ENCODE measurements at places on chromosomes 11 and 22.

DNA sequence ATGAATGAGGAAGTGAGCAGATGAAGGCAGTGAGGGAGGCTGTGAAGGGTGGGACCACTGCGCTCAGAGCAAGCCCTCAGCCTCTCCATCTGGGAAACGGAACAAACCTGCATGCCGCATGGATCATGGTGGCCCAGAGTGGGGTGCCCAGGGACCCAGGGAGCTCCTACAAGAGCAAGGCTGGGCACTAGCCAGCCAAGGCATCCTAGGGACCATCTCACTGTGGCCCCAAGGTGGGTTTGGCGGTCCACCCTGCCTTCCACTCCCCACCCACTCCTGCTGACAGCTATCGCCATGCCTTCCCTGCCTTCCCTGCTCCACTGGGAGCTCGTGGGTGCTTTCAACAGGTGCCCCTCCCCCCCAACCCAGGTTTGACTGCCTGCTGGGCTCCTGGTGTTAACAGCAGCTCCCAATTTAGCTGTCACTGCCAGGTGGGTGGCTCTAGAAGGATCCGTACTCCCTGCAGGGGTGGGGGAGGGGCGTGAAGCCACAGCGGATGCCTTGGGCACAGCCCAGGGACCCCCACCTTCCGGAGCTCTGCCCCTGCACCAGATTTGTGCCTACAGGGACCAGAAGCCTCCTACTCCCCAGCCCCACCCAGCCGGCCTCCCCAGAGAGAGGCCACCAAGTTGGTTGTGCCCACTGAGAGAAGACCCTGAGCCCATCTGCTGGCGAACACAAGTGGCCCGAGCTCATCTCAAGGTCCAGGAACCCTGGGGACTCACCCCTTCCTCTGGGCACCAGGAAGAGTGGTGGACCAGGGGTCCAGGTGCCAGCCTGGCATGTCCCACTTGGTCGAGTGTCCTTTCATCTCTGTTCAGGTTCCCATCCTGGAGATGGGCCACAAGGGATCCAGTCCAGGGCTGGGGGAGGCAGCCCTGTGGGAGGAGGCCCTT, 29.7 kb upstream of the PRODH start:
- no peak for DNase-seq

GRCh38 chr11:128624269-128625175, 37.2 kb upstream of the ETS1 start:
- DNase-seq: peak; percentile 39

GRCh38 chr11:80109031-80109430, 668.2 kb upstream of the TENM4 start:
- DNase-seq: no peak

GRCh38 chr11:83157594-83158356, 844 bp downstream of the PCF11 start:
- DNase-seq: peak; percentile 91

- no peak for DNase-seq
These were observed 141.2 kb downstream of the MIAT start for GRCh38 chr22:26798462-26799065.

DNA sequence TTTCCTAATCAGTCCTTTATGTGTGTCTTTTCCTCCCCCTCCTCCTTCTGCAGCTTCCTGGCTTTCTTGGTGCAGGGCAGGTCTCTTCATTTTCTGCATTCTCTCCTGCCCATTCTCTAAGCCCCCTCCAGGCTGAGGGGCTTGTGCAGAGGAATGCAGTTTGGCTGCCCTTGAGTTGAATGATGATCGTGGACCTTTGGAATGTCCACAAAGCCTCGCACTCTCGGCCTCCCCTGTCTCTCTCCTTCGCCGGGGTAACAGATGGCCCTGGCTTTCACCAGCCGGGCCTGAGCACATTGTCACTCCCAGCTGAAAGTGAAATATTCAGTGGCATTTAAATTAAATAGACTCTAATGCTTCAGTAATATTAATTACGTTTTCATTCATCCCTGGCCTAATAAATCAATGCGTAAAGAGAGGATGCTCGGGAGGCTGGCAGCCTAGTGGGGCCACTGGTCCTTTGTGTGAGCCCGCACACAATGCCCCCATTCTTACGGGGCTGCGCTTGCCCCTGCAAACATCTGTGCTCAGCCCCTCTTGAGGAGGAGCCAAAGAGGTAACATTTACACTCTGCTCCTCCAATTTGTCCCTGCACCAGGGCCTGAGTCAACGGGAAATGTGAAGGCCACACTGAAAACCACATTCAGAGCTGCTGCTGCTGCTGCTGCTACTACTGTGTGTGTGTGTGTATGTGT, 64.9 kb upstream of the PAX6 start:
- DNase-seq: no peak

DNA sequence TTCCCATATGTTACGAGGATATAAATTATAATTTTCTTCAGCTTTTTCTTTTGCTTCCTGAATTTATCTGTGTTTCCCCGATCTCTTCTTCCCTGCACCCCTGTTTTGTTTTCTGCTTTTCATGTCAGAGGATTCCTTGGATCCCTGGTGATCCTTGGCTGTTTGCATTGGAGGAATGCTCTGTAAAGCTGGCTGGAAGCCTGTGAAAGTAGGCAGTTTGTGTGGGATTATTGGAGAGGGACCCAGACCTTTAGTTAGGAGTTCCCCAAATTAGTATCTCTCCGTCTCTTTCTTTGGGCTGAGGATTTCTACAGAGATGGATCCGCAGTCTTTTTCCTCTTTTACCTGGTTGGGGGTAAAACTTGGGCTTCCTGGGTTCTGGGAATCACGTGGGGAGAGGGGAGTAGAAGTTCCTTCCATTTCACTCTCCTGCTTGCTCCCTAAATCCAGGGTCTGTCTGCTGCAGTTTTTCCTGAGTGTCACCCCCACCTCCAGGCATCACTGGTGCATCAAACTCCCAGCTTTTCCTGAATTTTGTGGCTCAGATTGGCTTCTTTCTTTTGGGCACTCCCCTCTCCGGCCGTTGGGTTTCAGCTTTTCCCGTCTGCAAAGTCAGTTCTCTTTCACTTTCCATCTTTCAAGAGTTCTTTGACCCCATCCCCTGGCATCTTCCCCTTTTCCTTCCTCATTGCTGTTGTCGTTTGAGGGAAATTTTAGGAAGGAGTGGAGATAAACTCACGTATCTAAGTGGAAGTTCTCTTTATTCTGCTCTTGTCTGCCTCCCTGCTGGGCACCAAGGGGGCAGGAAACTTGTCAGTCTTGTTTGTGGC, 79.1 kb upstream of the ALX4 start:
- DNase-seq: no peak

GRCh38 chr11:23023319-23023718, 163.0 kb upstream of the CCDC179 start:
- no peak for DNase-seq

- no peak for DNase-seq
These were observed 707 bp upstream of the FTH1 start for GRCh38 chr11:61967924-61968757.

DNA sequence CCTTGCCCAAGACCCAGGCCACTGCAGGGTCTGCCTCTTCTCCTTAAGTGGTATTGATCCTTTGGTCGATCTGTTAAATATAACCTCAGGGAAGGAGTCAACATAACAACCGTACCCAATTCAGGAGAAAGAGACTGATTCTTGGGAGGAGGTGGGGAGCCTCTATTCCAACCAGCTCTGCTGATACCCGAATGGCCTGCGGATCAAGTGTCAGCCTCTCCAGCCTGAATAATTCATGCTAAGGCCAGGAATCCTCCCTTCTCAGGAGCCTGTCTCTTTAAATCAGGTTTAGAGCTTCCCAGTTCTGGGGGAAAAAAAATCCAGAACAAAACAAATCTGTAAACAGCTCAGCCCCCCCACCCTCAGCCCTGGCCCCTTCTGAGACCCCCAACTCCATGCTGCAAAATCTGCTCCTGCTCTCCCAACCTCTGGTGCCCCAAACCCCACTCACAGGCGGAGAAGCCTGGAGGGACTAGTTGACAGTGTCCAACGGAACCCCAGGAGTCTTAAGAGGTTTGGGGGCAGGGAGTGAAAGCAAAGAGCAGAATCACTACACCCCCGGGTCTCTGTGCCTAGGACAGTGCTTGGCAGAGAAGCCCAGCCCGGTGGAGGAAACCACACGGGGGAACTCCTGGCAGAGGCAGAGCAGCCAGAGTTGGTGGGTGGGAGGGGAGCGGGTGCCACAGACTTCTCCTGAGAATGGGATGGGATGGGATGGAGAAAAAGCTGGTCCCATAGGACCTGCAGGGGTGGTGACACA, 863 bp upstream of the TPBGL start:
- DNase-seq: no peak

- DNase-seq: no peak
These were observed 116.5 kb upstream of the MTNR1B start for GRCh38 chr11:92852946-92853345.

DNA sequence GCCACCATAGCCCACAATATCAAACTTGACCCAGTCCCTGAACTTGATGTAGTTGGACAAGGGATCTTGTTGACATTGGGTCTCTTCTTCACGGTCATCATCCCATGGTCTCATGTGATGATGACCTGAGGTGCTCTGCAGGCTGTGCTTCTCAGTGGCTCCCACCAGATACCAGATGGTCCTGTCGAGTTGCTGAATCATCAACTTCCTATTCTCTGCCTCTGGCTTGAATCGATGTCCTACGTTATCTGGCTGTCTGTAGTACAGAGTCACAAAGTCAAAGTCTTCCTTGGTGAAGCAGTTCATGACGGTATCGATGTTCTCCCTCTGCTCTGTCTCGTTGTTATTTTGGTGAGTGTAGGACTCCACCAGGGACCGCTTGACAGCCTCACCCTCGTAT, 145.7 kb upstream of the ALDH3B2 start:
- peak; percentile 4 for DNase-seq

DNA sequence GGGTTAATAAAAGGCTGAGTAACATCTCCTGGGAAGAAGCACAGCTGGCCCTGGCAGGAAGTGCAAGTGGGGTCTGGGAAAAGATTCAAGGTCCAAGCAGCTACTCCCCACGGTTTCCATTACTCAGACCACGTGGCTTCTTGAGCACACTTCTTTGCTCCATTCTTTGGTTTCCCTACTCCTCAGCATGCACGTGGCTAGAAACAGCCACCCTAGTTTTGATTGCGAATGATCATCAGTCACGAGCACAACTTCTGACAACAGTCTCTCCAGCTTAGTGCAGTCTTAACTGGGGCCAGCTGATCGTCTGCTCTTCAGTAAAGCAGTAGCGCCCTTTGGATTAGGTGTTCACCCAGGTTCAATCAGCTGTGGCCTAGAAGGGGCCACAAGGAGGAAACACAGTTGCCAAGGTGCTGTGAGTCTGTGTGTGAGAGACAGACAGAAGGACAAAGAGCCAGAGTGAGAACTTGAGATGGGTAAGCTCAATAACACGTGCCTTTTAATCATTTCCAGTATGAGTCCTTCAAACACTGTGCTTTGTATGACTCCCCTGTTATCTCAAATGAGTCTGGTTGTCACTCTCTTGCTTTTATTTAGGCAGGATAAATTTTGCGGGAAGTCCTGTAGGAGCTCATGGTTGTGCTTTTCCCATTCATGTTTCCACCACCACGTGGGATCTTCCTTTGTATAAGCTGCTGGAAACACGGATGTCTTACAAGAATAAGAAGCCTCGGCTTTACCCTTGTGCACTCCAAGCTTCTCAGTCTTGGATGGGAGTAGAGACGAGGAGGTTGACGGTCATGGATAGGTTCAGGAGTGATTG, 901 bp upstream of the PARVA start:
- no peak for DNase-seq

DNA sequence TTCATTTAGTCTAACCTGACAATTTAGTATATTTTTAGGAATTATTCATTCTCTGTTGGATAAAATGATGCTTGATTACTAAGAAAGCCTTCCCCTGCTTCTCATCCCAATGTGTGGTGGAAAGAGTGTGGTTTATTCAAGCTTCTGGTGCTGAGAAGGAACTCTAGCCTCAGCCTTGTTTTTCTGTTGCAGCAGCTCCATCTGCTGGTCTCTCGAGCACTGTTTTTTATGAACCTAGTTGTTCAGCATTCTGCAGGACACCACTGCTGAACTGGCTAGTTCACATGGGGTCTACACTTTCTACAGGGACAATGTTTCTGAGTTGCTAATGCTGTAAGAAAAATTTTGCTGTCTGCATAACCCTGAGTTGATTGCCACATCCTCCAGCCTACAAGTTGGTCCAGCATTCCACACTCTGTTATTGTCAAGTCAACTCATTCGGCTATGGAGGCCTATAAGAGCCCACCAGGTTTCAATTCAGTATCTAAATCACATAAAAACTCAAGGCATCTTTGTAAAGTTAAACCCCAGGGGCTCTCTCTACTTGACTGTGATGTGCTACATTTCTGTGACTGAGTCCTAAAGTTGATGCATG, 14.3 kb downstream of the OR2AG2 start:
- peak; percentile 75 for DNase-seq

DNA sequence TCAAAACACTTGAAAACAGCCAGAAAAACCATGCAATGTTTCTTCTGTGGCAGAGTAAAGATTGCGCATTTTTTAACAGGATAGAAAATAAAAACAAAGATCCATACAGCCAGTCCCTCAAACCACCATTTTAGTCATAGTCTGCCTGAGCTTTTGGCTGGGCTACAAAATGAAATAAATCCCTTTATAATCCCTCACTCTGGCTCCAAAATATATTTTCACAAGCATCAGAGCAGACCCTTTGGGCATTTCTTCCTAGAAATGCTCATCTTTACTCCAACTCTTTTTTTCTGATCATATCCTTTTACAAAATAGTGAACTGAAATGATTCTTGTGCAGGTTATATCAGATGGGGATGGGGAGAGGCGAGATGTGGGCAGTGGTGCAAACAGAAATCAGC, 31.8 kb upstream of the LMO2 start:
- DNase-seq: no peak

- DNase-seq: no peak
These were observed 26.3 kb upstream of the RASD2 start for GRCh38 chr22:35514366-35514765.

DNA sequence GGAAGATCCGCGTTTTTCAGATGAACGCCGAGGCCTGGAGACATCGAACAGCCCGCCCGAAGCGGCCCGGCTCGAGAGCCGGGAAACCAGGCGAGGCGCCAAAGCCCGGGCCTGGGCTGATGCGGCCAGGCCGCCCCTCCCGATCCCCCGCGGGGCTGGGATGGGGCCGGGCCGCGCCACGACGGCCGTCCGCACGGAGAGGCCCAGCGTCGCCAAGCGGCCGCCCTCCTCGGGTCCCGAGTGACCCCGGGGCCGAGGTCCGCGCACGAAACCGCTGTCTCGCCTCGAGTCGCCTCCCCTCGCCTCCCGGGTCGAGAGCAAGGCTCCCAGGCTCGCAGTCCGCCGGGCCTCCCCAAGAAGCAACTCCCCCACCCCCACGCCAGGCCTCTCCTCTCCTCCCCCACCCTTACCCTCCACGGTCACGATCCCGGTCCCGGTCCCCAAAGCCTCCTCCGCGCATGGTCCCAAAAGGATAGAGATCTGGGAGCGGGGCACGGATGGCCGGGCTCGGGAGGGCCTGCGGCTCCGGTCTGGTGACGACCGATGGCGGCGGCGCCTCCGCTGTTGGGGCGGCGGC, 482 bp downstream of the DDX17 start:
- DNase-seq: peak; percentile 49

DNA sequence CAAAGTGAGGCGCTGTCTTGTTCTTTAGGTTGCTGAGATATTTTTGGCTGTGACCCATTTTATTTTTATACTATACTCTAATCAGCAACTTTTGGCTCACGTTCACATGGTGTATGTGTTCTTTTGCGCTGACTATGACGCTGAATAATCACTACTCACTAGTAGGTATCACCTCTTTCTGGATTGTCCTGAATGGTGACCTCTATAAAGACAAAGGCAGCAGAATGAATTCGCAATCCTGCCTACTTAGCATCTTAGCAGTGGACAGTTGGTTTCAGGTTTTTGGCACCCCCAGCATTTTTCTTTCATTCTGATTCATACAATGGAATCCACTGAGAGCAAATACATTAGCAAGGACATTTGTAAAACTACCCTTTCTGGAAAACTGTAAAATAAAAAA, 351.3 kb downstream of the JRKL start:
- no peak for DNase-seq
